Stimulated activated CD4-positive, alpha-beta T cell treated with anti-CD3 and anti-CD28 coated beads, TNF-alpha, amount 100 ng/mL, for 4 hours (primary cell): ENCODE measurements at places on chromosomes 13 and 19.

- peak; percentile 93 for DNase-seq
Measured at GRCh38 chr19:50333235-50333736, 4.1 kb upstream of the KCNC3 start.

GRCh38 chr13:32036126-32036695, 4.6 kb downstream of the FRY start:
- no peak for DNase-seq

- DNase-seq = no peak
Measured at GRCh38 chr13:59247171-59247570, 916.6 kb downstream of the DIAPH3 start.

DNA sequence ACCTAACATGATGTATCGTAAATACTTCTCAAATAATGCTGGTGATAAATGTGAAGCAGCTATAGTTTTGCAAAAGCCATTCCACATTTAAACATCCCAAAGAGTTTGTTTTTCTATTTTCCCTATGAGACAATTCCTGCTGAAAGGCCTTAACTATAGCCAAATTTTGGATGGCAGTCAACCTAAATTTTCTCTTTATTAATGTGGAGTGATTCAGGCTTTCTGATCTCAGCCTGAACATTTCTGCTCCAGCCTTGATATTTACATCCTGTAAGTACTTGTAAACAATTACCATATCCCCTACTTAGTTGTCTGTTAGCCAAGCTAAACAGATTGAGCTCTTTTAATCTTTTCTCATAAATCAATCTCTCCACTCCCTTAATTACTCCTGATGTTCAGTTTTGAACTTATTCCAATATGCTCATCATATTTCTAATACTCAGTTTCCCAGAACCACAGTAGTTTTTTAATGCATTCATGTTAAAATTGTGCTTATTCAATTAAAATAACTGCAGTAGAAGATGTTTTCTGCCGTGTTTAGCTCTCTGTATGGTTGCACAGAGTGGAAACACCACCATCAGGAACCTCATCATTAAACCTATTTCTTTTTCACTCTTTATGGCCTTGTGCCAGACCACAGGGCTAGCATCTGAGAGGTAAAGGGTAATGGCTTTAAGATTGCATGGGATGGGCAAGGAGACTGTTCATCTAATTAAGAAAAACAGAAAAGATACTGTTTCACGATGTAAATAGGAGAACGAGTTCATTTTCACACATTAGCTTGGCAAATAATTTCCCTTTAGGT, 1235.2 kb upstream of the SLC10A2 start:
- DNase-seq = no peak

DNA sequence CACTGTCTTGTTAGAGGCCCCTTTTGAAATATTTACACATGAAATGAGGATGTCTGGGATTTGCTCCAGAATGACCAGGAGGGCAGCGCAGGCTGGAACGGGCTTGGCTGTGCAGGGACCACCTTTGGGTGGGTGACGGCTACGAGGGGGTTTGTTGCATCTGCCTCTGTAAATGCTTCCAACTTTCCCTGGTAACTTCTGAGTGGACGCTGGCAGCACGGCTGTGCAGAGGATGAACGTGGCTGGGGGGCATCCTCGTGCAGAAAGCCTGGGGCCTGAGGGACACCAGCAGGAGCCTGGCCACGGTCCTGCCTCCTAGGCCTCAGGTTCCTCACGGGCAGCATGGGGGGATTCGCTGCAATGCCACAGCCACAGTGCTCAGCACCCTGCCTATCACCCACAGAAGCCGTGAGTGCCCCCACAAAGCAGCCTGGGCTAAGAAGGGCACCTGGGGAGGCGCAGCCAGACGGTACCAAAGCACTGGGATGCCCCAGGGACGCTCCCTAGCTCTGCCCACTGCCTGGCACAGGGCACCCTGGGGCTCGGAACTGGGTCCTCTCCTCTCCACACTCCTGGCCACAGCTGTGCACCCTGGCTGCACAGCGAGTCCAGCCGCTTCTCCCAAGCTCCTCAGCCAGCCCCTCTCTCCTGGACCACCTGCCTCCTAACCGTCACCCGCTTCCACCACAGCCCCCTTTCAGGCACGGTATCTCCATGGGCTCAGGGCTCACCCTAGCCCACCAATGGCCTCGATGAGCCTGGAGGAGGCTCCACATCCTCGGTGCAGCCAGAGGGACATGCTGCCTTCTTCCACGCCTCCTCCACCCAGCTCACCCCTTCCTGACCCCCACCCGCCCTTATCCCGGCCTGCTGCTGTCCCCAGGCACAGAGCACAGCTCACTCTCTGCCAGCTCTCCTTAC, 44.5 kb downstream of the MLLT1 start:
- DNase-seq = no peak

DNA sequence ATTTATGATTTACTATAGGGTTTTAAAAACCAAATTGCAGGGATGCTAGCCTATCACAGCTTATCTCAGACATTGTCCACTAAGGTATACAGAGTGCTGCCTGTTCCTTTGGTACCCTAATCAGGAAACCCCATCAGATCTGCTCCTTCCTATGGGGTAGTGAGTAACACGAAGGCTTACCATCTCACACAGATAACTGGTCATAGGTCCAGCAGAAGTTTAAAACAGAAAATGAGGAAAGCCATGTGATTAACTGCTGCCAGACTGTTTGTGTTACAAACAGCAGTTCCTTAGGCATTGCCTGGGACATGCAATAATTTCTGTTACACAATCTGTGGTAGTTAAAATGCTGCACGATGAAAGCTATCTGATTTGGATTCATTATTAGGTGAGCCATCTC, 53.5 kb upstream of the ALOX5AP start:
- no peak for DNase-seq
